ENCODE measurements at places on chromosomes 2 and 18. TPM values are rescaled to one million over a fixed set of nuclear protein-coding genes. Genes with fewer than 3 reads are reported as not detected.
A peak's percentile ranks its signal among the peaks of the same experiment; 100 is the strongest.

The MBP gene
- total RNA-seq = 183 TPM

DNA sequence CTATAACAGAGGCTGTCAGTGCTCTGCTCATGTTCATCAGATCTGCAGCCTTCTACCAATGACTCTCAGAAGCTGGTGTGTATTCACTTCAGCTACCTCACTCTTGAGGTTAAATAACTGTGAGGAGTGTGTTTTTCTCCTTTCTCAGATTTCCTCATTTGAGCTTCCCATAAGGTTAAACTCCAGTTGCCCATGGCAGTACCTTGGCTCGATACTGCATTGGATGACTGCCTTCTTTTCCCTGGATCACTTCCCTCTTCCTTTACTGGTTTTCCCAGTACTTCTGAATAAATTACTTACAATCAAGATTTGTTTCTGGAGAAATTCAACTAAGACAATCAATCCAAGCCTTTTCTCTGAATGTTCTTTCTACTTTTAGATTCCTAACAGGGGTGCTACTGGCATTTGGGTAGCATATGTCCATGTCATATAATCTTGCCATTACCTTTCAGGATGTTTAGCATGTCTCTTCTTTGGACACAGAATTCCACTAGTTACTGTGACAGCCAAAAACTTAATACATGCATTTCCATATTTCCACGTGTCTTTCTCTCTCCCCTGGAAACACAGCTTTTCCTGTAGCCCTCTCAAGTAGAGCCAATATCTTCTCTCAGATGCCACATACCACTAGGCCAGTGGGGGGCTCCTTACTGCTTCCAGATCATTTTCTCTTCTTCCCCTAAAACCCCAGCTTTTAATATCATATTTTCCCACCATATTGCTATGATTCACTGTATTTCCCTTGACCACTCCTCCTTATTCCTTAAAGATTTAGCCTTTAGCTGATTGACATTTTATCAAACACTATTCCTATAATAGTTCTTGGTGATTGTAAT is 15.0 kb upstream of the SPOPL start:
- DNase-seq = no peak
- no peaks in the 10 kb centered on the region for H3K36me3 ChIP-seq
- H3K27me3 ChIP-seq = no peaks in the 10 kb centered on the region
- H3K27ac ChIP-seq = no peak overlapping the region

DNA sequence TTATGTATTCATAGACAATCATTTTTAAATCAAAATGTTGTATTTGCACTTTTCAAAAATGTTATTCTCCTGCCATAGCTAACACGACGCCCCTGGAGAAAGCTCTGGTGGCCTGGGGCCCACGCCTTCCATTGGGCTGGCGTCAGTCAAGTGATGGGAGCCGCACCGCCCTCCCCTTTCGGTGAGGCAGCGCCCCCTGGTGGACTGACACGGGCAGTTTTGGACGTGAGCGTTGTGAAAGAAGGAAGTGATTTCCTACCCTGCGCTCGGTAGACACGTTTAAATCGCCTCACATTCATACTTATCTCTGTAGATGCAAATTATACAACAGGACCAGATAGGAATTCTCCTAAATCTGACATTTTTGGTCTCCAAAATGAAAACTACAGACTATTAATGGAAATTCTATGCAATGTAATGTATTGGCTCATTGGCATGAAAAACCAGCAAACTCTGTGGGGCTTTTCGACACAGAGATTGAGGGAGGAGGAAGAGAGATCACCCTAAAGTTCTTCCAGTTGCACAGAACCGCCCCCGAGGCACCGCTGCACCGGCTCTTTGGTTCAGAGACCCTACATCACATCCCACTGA is 326.2 kb upstream of the SOX11 start:
- H3K4me3 ChIP-seq = no peak overlapping the region
- H3K27me3 ChIP-seq = no peaks in the 10 kb centered on the region
- H3K4me1 ChIP-seq = no peaks in the 10 kb centered on the region

DNA sequence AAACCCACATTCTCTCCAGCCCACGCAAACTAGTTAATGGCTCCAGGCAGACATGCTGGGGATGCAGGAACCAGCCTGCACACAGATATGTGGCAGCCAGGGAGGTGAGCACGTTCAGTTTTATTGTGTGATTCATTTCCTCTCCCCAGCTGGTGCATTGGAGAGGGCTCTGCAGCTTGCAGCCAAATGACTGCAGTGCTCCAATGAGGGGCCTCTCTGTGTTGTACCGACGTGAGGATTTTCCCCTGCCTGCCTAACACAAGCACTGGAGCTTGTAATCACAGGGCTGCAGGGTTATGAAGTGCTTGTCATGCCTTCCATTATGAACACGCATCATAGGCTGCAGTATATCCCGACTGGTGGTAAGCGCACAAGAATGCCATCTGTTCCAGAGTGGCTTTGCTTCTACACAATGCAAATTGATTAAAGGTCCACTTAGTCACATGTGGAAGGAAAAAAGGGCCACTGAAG is 92.3 kb upstream of the THUMPD2 start:
- no peak overlapping the region for H3K27ac ChIP-seq
- DNase-seq = no peak
- no peaks in the 10 kb centered on the region for H3K4me1 ChIP-seq
- no peak overlapping the region for H3K4me3 ChIP-seq
- no peaks in the 10 kb centered on the region for H3K36me3 ChIP-seq
- no peaks in the 10 kb centered on the region for H3K27me3 ChIP-seq

The GALNT13 gene
- not detected for total RNA-seq

DNA sequence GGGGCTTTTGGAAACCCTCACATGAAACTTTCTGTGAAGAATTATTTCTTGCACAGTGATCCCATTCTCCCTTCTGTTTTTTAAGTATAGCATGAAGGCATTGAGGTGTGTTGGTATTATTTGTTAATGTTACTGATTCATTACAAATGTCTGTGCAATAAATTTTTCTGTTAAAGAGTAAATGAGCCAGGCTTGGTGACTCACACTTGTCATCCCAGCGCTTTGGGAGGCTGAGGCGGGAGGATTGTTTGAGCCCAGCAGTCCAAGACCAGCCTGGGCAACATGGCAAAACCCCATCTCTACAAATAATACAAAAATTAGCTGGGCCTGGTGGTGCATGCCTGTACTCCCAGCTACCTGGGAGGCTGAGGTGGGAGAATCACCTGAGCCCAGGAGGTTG is 87.8 kb downstream of the KCTD18 start:
- H3K36me3 ChIP-seq = no peaks in the 10 kb centered on the region
- no peaks in the 10 kb centered on the region for H3K4me1 ChIP-seq
- no peaks in the 10 kb centered on the region for H3K27me3 ChIP-seq
- no peak for DNase-seq
- no peak overlapping the region for H3K4me3 ChIP-seq

- no peaks in the 10 kb centered on the region for H3K36me3 ChIP-seq
- no peaks in the 10 kb centered on the region for H3K4me1 ChIP-seq
- no peaks in the 10 kb centered on the region for H3K27me3 ChIP-seq
- no peak overlapping the region for H3K27ac ChIP-seq
Observed at GRCh38 chr2:209721497-209721896, 50.1 kb upstream of the UNC80 start.

DNA sequence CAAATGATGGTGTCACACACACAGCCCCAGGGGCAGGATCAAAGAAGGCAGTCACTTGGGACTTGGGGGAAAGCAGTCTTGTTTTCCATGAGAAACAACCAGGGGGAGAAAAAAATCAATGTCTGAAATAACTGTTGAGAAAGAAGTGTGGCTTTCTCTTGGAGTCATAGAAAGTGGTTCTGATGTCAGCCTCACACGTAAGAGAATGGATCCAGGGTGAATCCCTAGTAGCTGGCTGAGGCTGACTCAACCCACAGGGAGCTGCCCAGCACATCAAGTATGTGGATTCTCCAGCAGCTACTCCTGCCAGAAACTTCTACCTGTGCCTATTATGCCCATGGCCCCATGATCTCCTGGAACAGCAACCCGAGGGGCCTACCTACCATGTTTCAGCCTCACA is 33.6 kb upstream of the ZBTB7C start:
- no peak overlapping the region for H3K27ac ChIP-seq
- no peak for DNase-seq
- no peaks in the 10 kb centered on the region for H3K4me1 ChIP-seq
- no peaks in the 10 kb centered on the region for H3K27me3 ChIP-seq

The RSAD2 gene
- 7.9 TPM for total RNA-seq

DNA sequence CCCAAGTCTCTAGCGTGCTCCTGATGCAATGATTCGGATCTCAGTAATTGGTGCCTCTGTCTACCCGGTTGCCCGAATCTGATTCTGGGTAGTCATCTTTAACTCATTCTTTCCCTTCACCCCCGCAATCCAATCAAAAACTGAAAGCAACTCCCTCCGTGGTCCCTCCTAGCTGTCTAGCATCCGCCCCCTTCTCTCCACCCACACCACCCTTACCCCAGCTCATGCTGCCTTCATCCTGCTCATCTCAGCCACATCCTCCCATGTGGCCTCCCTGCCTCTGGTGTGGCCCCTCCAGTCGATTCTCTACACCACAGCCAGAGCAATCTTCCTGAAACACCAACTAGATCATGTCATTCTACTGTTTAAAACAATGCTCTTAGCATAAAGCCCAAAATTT is 62.3 kb downstream of the TTC32 start:
- H3K4me3 ChIP-seq = no peak overlapping the region
- no peak for DNase-seq
- H3K36me3 ChIP-seq = no peaks in the 10 kb centered on the region
- H3K27me3 ChIP-seq = no peaks in the 10 kb centered on the region
- no peak overlapping the region for H3K27ac ChIP-seq

DNA sequence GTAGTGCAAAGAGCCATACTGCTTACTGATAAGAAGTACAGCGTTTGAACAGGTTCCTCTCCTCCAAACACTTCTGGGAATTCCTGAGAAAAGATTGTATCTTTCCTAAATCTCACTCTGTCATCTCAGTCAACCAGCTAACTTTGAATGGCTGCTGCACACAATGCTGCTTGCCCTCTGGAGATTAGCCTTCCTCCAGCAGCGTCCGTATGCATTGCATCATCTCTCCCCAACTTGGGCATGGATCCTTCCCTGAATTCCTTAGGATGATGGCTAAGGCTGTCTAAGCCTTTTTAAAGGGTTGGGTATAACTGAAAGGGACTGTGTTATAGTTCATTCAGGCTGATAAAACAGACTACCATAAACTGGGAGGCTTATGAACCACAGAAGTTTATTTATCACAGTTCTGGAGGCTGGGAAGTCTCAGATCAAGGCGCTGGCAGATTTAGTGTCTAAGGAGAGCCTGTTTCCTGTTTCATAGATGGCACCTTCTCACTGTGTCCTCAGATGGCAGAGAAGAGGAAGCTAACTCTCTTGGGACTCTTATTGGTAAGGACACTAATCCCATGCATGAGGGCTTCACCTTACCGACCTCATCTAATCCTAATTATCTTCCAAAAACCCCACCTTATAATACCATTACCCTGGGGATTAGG is 105.3 kb downstream of the PAX3 start:
- H3K27ac ChIP-seq = no peak overlapping the region
- no peaks in the 10 kb centered on the region for H3K4me1 ChIP-seq
- H3K36me3 ChIP-seq = no peaks in the 10 kb centered on the region
- H3K27me3 ChIP-seq = no peaks in the 10 kb centered on the region

DNA sequence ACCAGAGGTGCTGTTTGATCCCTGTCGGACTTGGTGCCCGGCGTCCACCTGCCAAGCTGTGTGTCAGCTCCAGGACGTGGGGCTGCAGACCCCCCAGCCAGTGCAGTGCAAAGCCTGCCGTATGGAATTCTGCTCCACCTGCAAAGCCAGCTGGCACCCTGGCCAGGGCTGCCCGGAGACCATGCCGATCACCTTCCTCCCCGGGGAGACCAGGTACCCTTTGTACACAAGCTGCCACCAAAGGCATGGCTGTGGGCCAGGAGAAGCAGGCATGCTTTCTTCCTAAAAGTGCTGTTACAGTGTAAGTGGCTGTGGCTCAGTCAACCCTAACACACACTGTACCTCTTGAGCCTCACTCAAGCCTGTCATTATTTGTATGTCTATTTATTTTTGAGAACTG is 103.3 kb downstream of the RNF144A start:
- H3K36me3 ChIP-seq = peaks cover 20% of the 10 kb centered on the region
- no peak overlapping the region for H3K27ac ChIP-seq
- no peak overlapping the region for H3K4me3 ChIP-seq
- H3K4me1 ChIP-seq = no peaks in the 10 kb centered on the region
- H3K27me3 ChIP-seq = no peaks in the 10 kb centered on the region
- DNase-seq = no peak

GRCh38 chr18:6414723-6415417 is at the start of gene L3MBTL4:
Gene L3MBTL4, minus strand, starts transcription at chr18:6414911. Its CDS starts 103,286 bp downstream, at chr18:6311625.
- H3K27ac ChIP-seq = peak within 1 kb of the TSS; percentile 86
- H3K36me3 ChIP-seq = no peaks in the 10 kb centered on the region
- DNase-seq = no peak
- peaks cover 21% of the 10 kb centered on the region for H3K4me1 ChIP-seq
- peak within 1 kb of the TSS; percentile 82 for H3K4me3 ChIP-seq

GRCh38 chr2:224560549-224560948 is 24.6 kb downstream of the CUL3 start:
- no peak overlapping the region for H3K27ac ChIP-seq
- peaks cover 12% of the 10 kb centered on the region for H3K4me1 ChIP-seq
- no peak overlapping the region for H3K4me3 ChIP-seq
- DNase-seq = no peak

DNA sequence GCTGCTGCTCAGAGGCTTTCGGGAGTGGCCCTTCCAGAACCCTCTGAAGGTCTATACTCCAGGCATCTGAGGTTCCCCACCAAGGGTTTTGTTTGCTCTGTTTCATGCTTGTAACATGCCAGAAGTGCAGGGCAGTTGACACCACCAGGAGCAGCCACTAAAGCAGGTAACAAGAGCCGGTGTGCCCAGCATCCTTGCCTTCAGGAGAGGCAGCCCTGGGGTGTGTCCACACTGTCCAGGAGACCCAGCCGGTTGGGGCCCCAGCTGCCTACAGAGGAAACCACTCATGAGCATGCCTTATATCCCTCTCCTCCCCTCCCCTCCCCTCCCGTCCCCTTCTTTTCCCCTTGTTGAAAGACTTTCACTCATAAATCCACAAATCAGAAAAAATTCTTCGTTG is 93.1 kb downstream of the CD8B2 start:
- no peaks in the 10 kb centered on the region for H3K36me3 ChIP-seq
- peaks cover 7% of the 10 kb centered on the region for H3K4me1 ChIP-seq
- H3K27ac ChIP-seq = no peak overlapping the region
- no peaks in the 10 kb centered on the region for H3K27me3 ChIP-seq
- no peak overlapping the region for H3K4me3 ChIP-seq

- no peak overlapping the region for H3K4me3 ChIP-seq
- no peaks in the 10 kb centered on the region for H3K27me3 ChIP-seq
- peaks cover 49% of the 10 kb centered on the region for H3K4me1 ChIP-seq
Observed at GRCh38 chr2:28348149-28348567, 44.5 kb upstream of the FOSL2 start.

The GREB1L gene
- not detected for total RNA-seq

The RNF125 gene
- total RNA-seq = 74.7 TPM

DNA sequence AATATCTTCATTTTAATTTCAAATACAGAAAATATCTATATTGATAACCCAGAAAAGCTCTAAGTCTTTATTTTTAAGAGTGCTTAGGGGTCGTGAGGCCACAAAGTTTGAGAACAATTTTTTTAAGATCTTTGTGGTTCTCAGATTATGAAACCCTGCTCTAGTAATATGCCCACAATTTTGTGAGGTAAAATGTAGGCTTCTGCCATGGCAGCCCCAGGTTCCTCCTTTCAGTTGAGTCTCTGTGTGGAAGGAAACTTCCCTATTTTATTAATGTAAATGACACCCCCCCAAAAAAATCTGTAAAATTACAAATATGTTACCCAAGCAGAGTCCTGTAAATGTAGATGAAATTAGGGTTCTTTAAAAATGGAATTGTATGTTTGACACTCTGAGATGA is 600.5 kb downstream of the SATB2 start:
- no peak overlapping the region for H3K27ac ChIP-seq
- no peaks in the 10 kb centered on the region for H3K4me1 ChIP-seq
- no peaks in the 10 kb centered on the region for H3K27me3 ChIP-seq
- H3K4me3 ChIP-seq = no peak overlapping the region
- H3K36me3 ChIP-seq = no peaks in the 10 kb centered on the region
- DNase-seq = no peak

Data from natural killer cell (primary cell).